MG63 (cell line): ENCODE measurements at places on chromosomes 12 and 14. TPM values are rescaled to one million over a fixed set of nuclear protein-coding genes. Genes with fewer than 3 reads are reported as not detected.

The HPD gene
- 0.56 and 3.1 TPM in 2 replicates for total RNA-seq

The FSCB gene
- not detected in 2 replicates for total RNA-seq

The KRT85 gene
- total RNA-seq = not detected in 2 replicates

The ARMH4 gene
- total RNA-seq = 1.9 TPM in 1 of 2 replicates, not detected in the other

The TEX52 gene
- not detected in 2 replicates for total RNA-seq

The ZBTB25 gene
- 0.57 and 1.6 TPM in 2 replicates for total RNA-seq

The CCDC184 gene
- total RNA-seq = not detected in 2 replicates

The PTPRB gene
- total RNA-seq = 0.27 and 1.1 TPM in 2 replicates
